ENCODE measurements at places on chromosomes 13 and 19. TPM values are rescaled to one million over a fixed set of nuclear protein-coding genes. Genes with fewer than 3 reads are reported as not detected.

- DNase-seq: no peak
Observed at GRCh38 chr19:56111601-56112312, 9.3 kb downstream of the ZNF787 start.

- DNase-seq: no peak
Observed at GRCh38 chr19:1000095-1000494, at the start of gene GRIN3B. Gene GRIN3B, plus strand, starts transcription at chr19:1000419. Its CDS starts 19 bp downstream, at chr19:1000438.

Gene C19orf33
- total RNA-seq: not detected

DNA sequence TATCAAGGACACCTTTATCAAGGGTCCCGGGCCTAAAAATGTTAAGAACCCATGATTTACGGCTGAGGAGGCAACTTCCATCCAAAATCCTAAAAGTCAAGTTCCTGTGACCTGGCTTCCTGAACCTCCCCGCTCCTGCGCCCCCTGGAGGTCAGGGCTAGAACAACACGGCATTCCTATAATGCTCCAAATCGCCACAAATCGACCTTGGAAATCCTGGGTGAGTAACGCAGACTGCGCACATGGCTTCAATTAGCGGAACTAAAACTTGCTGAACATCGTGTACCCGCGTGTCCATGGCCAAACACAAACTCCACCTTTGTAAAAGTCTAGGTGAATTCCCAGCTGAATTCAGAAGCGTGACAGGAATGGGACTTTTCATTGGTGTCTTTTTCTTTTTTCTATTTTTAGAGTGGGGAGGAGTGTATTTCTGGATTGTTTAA lies 4.3 kb upstream of the C5AR1 start:
- DNase-seq: peak; percentile 62

- DNase-seq: no peak
Observed at GRCh38 chr13:25319771-25320170, 18.3 kb downstream of the NUP58 start.

Gene ATP1A3
- total RNA-seq: 0.72 TPM

- no peak for DNase-seq
Observed at GRCh38 chr13:94617389-94618000, 15.8 kb downstream of the GPR180 start.

DNA sequence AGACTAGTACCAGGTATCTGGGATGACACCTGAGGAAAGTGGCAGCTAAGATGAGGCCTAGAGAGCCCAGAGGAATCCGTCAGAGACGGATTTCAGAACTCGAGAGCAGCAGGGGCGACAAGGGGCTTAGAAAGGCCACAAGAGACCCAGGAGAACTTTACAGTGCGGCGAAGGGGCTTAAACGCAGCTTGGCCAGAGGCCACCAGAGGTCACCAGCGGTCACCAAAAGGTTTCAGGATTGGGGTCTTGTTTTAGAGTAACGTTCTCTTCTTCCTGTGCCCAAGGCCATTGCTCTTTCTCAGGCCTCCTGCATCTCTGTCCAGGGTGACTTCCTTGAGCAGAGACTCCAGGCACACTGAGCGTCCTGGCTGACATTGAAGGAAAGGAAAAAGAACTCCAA lies 2.2 kb downstream of the ZSCAN22 start:
- DNase-seq: no peak

GRCh38 chr19:10222201-10222890 lies 8.8 kb downstream of the S1PR2 start:
- no peak for DNase-seq

Gene ZNF14
- total RNA-seq: 3.3 TPM

Gene B3GNT8
- 1.2 TPM for total RNA-seq

Gene SELENOV
- total RNA-seq: not detected

DNA sequence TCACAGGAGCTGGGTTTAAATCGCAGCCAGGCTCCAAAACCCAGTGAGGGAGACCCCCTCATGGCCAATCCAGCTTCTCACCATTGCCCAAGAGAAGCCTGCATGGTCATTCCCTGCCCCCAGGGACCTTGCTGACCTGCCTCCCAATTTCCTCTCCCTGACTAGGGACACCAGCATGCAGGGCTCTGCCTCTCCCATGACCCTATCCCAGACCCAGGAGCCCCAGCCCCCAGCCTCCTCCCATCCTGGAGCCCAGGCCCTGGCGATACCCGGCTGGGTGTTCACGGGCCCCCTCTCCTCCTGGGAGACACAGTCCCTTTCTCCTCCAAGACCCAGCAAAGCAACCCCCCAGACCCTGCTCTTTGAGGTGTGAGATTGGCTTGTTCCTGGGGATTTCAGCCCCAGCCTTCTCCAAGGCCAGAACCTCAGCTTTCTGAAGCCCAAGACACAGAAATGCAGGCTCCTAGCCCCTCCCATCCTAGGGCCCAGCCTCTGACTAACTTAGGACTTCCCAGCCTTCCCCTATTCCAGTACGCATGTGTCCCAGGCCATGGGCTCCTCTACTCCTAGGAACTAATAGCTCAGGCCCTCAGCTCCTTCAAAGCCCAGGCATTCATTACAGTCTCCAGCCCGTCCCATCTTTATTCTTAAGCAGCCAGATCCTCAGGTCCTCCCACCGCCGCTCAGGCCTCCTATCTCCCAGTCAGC lies 1.1 kb downstream of the GYS1 start:
- DNase-seq: no peak

Gene CXCL17
- not detected for total RNA-seq

- no peak for DNase-seq
Observed at GRCh38 chr13:89066868-89067466, 1395.8 kb downstream of the SLITRK5 start.

GRCh38 chr19:39137131-39137530 lies 11.5 kb downstream of the PAK4 start:
- no peak for DNase-seq

Gene CYP4F11
- 0.08 TPM for total RNA-seq

Gene TMEM221
- not detected for total RNA-seq

- DNase-seq: no peak
Observed at GRCh38 chr19:11887611-11888531, at the start of gene ZNF69. Gene ZNF69, plus strand, starts transcription at chr19:11887782. Its CDS starts 142 bp downstream, at chr19:11887924.

Gene POU2F2
- total RNA-seq: 48.3 TPM

- DNase-seq: no peak
Observed at GRCh38 chr13:29961036-29961670, 110.7 kb upstream of the UBL3 start.

DNA sequence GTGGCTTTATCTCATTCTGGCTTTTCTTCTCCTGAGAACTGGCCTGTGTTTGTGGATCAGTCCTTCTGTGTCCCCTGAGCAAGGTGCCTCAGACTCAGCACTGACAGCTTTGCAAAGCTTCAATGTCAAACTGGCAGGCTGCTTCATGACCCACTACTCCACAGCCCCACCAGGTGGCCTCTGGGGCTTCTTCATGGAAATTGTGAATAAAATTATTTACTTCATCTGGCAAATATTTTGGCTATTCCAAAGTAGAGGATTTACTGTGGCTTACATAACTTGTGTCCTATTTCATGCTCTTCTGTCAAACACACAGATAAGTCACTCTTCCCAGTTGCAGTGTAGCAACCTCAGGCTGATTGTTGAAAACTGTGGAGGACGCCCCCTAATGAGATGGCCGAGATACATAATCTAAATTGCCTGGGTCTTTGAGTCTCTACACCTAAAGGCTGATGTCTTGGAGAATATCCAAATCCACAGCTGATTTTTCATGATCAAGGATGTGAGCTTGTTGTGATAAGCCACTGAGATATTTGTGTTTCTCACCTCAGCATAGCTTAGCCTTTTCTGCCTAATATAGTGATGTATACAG lies 721.9 kb upstream of the SLC10A2 start:
- DNase-seq: no peak

DNA sequence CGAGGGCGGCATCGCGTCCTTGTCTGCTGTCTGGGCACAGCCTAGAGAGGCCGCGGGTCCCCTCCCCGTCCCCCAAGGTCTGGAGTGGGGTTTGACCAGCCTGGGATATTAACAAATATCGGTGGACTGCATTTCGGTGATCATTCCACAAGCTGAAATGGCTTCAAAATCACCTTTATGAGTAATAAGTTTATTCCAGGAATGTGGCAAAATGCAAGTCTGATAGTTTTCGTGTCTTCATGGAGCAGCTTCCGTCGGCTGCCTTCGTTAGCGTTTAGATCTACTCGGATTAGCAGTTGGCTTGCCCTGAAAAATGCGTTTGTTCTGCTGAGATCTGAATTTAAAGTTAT lies 1.1 kb upstream of the GJA3 start:
- no peak for DNase-seq

DNA sequence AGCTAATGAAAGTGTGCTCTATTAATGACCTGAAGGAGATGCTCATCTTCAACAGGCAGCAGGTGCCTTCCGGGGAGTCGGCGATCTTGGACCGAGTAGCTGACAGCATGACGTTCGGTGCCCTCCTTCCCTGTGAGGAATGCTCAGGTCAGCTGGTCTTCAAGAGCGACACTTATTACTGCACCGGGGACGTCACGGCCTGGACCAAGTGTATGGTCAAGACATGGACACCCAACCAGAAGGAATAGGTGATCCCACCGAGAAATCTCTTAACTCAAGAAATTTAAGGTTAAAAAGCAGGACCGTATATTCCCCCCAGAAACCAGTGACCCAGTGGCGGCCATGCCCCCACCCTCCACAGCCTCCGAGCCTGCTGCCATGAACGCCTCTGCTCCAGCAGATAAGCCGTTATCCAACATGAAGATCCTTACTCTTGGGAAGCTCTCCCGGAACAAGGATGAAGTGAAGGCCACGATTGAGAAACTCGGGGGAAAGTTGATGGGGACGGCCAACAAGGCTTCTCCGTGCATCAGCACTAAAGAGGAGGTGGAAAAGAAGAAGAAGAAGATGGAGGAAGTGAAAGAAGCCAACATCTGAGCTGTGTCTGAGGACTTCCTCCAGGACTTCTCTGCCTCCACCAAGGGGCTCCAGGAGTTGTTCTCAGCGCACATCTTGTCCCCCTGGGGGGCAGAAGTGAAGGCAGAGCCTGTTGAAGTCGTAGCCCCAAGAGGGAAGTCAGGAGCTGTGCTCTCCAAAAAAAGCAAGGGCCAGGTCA lies 22.8 kb upstream of the ANKRD10 start:
- no peak for DNase-seq

Data from GM12878 (cell line).